NCI-H1417 treated with DMSO at 0.1 percent for 48 hours (cell line): ENCODE measurements at places on chromosomes 2 and 18.

- DNase-seq: no peak
These were observed 22.1 kb upstream of the ARPC2 start for GRCh38 chr2:218194880-218195279.

- no peak for DNase-seq
These were observed 42.3 kb upstream of the TTR start for GRCh38 chr18:31549416-31549815.

DNA sequence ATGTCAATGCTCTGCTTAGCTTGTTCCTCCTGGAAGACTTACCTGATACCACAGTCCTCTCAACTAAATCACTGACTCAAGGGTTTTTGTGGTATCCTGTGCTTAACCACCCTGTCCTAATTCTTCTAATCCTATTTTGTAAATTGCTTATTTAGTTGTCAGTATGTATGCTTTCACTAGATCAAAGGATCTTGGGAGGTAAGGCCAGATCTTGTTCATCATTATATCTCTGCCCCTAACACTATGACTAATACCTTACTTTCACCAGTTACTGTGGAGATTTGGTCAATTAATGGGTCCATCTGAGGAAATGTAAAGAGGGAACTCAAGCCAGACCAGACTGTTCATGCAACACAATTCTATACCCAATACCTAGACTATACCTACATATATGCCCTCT is 203.2 kb downstream of the GULP1 start:
- no peak for DNase-seq

GRCh38 chr2:127309468-127309867 is 15.5 kb upstream of the ERCC3 start:
- DNase-seq: no peak

- no peak for DNase-seq
These were observed 103.3 kb downstream of the EXOC6B start for GRCh38 chr2:72722492-72723070.

DNA sequence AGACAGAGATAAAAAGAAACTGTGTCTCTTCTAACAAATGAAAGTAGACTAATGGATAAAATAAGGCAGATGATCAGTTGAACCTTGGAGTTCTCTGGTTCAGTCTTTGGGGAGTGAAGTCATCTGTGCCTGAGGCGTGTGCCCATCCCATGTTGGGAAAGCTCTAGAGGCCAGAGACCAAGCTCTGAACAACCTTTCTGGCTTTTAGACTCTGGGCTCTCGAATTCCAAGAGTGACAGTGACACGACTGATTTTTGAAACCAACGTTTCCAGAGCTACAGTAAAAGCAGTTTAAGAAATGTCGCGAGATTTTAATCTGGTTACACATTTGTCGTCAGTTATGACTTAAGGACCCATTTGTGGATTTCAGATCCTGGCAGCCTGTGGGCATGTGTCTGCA is 83.7 kb upstream of the APCDD1 start:
- no peak for DNase-seq

DNA sequence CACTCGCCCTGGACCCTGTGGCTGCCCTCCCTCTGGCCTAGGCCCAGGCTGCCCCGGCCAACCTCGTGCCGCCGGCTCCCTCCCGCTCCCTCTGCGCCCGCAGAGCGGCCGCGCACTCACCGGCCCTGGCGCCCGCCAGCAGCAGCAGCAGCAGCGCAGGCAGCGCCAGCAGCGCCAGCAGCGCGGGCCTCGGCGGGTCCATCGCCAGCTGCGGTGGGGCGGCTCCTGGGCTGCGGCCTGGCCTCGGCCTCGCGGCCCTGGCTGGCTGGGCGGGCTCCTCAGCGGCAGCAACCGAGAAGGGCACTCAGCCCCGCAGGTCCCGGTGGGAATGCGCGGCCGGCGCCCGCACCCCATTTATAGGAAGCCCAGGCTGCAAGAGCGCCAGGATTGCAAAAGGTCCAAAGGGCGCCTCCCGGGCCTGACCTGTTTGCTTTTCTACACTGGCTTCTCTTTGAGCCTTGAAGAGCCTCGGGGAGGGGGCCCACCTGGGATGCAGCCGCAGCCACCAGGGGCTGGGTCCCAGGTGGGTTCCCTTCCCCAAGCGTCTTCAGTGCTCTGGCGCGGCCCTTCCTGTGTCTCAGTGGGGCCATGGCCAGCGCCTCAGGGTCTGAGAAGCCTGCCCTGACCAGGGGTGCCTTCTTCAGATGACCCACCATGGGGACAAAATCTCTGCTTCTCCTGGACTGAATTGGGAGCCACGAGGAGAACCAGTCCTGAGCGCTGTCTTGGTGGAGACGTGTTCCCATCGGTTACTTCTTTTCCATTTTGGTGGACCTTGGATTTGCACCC is at the start of gene APOB:
Gene APOB, minus strand, starts transcription at position 330 of the 789 bp plus-strand sequence. Its CDS starts 128 bp downstream, at position 202.
- DNase-seq: no peak

DNA sequence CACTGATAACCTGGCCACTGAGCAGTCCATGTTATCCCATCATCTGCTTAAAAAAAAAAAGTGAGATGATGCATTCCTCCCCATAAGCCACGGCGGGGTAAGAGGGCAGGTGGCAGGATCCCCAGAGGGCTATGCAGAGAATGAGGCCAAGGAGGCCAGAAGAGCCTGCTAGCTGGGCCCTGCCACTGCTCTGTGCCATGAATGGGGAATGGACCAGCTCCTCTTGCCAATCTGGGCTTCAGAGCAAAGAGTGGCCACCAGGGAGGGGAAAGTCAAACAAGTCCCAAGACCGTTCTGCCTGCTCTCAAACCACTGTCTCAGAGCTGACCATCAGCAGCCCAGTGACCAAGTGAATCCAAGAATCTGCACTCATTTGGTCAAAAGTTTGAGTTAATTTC is 202.4 kb downstream of the TWIST2 start:
- DNase-seq: no peak

- DNase-seq: peak; percentile 8
These were observed 134.9 kb downstream of the MAP3K20 start for GRCh38 chr2:173210270-173211196.

DNA sequence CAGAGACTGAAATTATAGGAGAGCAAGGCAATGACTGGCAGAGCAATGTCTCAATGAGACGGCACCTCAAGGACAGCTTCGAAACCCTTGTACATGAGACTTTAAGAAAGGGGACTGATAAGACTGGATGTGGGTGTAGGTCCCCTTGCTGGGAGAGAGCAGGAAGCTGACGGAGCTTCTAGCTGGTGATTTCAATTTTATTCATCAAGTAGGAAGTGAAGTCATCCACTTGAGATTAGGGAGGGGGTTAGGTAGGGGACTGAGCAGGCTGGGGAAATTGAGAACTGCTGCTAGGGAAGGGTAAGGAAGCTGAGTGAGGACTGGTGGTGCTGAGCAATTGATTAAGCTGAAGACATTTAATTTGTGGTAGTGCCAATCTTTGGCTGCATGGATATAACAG is 99.5 kb upstream of the ITGB6 start:
- DNase-seq: no peak

- no peak for DNase-seq
These were observed 34.3 kb downstream of the ADD2 start for GRCh38 chr2:70733646-70734180.

DNA sequence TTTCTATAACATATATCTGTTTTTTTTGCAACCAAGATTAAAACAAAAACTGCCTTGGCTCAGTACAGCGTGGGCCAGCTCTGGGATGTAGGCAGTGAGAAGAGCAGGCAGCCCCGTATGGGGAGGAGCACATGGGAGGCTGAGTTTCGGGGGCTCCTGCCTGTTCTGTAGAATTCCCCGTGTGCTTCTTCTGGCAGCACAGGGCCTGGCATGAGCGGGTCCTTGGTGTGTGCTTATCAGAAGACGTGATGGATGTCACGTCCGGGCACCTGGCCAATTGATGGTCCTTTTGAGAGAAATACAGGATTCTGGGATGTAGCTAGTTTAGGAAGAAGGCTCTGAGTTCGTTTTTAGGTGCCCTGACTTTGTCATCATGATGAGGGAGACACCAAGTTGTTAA is 16.2 kb downstream of the IMPA2 start:
- no peak for DNase-seq

DNA sequence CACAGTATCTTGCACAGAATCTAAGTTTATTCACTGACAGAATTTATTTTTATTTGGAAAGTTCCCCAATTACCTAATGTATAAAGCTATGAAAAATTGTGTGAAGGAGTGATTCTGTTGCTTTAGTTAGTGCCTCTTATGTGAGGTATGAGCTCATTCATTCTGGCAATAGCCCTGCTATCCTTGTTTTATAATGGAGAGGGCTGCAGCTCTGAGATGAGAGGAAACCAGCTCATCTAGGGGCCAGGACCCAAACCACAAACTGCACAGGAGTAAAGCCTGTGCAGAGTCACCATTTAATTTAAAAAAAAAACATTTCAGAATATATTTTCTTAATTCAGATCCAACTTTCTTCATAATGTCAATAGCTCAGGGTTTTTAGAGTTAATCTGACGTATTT is 383.0 kb downstream of the TMEM182 start:
- DNase-seq: no peak

DNA sequence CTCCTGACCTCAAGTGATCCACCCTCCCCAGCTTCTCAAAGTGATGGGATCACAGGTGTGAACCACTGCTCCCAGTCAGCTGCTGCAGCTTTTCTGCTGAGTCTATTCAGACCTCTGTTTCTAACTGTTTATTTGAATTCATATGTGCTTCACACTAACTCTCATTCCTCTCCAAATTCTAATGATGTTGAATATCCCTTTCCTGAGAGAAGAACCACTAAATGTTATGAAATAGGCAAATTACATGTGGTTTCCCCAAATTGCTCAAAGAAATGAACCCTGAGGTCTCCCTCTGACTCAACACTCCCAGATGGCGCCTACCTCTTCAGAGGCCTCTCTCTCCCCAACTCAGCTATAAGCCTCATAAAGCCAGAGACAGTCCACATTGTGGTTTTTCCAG is 98.6 kb downstream of the IRS1 start:
- no peak for DNase-seq

DNA sequence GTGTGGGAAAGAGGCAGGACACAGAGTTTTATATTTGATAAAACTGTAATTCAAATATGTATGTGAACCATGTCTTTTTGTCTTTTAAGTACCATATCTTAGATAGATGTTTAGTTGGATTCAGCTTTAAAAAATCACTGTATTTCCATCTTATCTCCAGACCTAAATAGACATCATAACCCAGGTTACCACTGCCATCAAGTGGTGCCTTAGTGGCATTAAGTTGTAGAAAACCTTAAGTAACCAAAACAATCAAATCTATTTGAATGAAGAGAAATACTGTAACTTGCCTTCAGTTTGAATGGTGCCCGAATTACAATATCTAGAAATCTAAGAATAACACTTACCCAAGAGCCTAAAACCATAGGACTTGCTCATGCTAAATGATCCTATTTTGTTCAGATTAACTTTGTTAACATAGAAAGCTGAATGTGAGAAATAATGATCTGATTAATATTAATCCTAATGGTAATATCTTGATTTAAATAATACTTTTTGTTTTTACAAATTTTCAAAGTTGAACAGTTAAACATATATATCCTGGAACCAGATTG is 92.5 kb upstream of the MAP2 start:
- DNase-seq: no peak

DNA sequence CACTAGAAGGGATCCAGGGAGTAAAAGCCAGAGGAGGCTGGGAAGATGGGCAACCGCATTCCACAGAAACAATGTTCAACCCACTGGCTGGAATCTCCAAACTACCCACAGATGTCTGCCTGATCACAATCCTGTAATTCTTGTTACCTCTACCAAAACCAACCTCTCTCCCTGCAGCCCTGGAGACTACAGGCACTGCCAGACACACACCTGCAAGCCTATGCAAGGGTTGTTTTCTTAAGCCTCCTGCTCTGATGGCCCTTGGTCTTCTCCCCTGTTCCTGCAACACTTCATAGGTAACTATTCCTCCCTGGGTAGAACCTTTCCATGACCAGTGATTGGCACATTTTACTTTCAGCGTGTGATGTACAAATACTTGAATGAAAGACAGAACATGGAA is 21.9 kb downstream of the ST6GAL2 start:
- DNase-seq: no peak

DNA sequence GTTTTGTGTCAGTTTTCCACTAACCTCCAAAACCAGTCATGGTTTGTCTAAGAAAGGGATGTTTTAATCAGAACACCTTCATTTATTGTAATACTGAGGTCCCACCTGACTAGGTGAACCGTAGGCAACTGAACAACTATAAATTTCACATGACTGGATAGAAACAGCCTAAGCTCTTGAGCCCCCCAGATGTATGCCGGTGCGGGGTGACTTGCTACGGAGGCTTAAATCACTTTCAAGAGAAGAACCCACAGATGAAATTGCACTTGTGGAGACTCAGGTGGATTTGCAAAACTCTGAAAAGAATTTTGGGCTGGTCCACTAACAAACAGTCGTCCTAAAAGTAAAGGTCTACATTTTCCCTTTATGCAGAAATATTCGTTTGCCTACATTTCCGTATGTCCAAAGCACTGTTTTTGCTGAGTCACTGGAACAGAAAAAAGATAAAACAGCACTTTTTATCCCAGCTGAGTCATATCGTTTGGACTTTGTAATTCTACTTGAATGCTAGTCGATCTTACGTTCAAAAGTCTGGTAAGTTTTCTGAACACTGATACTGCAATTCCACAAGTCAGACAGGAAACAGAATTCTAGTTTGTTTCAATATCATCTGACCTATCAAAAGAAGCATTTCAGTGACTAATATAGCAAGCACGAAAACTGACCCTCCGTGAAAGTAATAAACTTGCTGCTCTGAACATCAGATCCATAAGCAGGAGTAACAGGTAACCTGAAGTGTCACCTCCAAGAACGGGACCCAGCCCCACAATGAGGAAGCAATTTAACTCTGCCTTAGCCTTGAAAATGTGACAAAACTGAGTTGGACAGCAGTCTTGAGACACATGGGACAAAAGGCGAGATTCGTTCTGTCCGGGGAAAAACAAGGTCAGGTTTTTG is 18.1 kb downstream of the ZNF516 start:
- no peak for DNase-seq

- no peak for DNase-seq
These were observed 30.2 kb downstream of the INSIG2 start for GRCh38 chr2:118118479-118118878.

- no peak for DNase-seq
These were observed 18.5 kb downstream of the MBP start for GRCh38 chr18:77114152-77114414.

- no peak for DNase-seq
These were observed 16.4 kb upstream of the NFU1 start for GRCh38 chr2:69453475-69454129.

DNA sequence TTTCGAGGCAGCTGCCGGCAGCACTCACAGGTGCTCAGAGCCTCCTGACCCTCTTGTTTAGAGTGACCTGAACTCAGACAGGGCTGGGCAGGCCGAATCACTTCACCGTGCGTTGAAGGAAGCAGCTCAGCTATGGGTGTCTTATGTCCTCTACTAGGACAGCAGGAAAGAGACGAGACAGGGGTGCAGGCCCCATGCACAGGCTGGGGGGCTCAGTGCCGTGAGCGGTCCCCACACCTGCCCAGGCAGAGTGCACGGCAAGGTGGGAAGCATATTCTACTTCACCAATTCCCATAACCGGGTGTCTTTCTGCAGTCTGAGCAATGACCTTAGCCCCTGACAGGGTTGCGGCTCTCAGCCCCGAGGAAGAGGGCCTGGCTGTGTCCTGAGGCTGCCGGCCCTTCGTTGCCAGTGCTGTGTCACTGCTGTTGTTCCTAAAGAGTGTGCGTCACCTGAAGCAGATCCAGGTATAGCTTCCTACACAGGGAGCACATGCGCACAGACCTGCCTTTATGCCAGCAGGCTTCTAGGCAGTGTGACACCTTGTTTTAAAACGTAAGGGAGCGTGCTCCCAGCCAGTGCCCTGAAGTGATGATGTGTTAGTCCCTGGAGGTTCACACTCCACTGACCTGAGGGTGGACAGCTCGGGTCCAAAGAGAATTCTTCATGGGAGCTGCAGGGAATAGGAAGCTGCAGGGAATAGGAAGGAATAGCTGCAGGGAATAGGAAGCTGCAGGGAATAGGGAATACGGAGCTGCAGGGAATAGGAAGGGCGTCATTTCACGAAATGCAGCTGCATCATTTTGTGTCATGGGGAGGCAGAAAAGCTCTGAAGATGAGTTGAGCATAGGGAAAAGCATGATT is 207.9 kb upstream of the SALL3 start:
- no peak for DNase-seq
